Mammary microvascular endothelial cell (primary cell): ENCODE measurements at places on chromosomes 1 and 21. TPM values are rescaled to one million over a fixed set of nuclear protein-coding genes. Genes with fewer than 3 reads are reported as not detected.

PTPN7 gene
- total RNA-seq, result 0.33 and 1.0 TPM in 2 replicates

NR0B2 gene
- total RNA-seq, result not detected in 2 replicates

CD53 gene
- total RNA-seq, result not detected in 2 replicates

SYTL1 gene
- total RNA-seq, result 0.27 and 0.30 TPM in 2 replicates

CLCC1 gene
- 22.4 and 27.6 TPM in 2 replicates for total RNA-seq

TNFAIP8L2 gene
- total RNA-seq, result 1.1 and 1.2 TPM in 2 replicates

FAM78B gene
- total RNA-seq, result 0.15 TPM in 1 of 2 replicates, not detected in the other

LYPD8 gene
- not detected in 2 replicates for total RNA-seq

RHBDL2 gene
- total RNA-seq, result 0.59 and 0.87 TPM in 2 replicates

ALPL gene
- total RNA-seq, result 0.05 and 0.27 TPM in 2 replicates

AMPD1 gene
- not detected in 2 replicates for total RNA-seq

A3GALT2 gene
- total RNA-seq, result not detected in 2 replicates

OR10Z1 gene
- not detected in 2 replicates for total RNA-seq

SEMA4A gene
- 0.49 and 1.1 TPM in 2 replicates for total RNA-seq

ARTN gene
- 0.05 TPM in 1 of 2 replicates, not detected in the other for total RNA-seq
